Non-pigmented ciliary epithelial cell (primary cell): ENCODE measurements at places on chromosomes 1 and 21.
A peak's percentile ranks its signal among the peaks of the same experiment; 100 is the strongest.

- DNase-seq: peak; percentile 19
Observed at GRCh38 chr1:8342325-8342724, 24.4 kb downstream of the SLC45A1 start.

- DNase-seq: no peak
Observed at GRCh38 chr1:234062166-234062565, 157.7 kb downstream of the SLC35F3 start.

- no peak for DNase-seq
Observed at GRCh38 chr1:59323879-59324278, 27.0 kb downstream of the FGGY start.

GRCh38 chr1:61051719-61052394, 30.5 kb upstream of the NFIA start:
- no peak for DNase-seq

DNA sequence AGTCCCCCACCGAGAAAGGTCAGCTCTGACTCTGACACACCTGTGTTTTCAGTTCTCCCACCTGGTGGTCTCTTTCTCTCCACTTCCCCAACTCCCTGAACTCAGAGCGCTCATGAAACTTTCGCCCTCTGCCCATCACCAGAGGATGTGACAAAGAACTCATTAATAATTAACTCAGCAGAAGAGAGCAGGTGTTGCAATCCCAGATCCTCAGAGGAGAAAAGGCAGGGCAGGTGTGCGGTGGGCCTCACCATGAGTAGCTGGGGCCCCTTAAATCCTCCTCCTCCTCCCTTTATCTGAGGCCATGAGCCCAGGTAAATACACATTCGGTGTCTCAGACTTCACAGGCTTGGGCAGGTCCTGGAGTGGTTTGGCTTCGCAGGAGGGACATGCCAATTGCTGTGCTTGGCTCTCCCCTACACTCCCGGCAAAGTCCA, 1.7 kb upstream of the LAMB3 start:
- no peak for DNase-seq

DNA sequence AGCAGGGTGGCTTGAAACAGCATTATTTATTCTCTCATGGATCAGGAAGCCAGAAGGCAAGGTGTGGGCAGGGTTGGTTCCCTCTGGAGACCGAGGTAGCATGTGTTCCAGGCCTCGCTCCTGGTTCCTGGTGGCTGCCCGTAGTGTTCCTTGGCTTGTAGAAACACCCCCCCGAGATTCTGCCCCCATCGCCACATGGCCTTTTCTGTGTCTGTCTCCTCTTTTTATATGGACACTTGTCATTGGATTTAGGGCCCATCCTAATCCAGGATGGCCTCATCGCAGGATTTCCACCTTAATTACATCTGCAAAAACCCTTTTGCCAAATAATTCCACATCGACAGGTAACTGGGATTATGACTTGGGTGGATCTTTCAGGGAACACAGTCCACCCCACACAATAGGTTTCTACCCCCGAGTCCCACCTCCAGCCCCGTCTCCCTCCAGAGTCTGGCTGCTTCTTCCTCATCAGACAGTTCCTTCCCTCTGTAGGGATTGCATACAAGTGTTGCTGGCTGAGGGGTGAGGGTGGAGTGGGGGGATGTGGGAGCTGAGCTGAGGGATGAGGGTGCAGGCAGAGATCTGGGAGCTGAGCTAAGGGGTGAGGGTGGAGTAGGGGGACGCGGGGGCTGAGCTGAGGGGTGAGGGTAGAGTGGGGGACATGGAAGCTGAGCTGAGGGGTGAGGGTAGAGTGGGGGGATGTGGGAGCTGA, 12.3 kb upstream of the NPHP4 start:
- no peak for DNase-seq

- no peak for DNase-seq
Observed at GRCh38 chr1:3000214-3000613, 21.1 kb upstream of the ACTRT2 start.

- no peak for DNase-seq
Observed at GRCh38 chr21:45241357-45241756, 46.3 kb downstream of the POFUT2 start.

- DNase-seq: no peak
Observed at GRCh38 chr1:7655354-7655753, 115.7 kb upstream of the VAMP3 start.

DNA sequence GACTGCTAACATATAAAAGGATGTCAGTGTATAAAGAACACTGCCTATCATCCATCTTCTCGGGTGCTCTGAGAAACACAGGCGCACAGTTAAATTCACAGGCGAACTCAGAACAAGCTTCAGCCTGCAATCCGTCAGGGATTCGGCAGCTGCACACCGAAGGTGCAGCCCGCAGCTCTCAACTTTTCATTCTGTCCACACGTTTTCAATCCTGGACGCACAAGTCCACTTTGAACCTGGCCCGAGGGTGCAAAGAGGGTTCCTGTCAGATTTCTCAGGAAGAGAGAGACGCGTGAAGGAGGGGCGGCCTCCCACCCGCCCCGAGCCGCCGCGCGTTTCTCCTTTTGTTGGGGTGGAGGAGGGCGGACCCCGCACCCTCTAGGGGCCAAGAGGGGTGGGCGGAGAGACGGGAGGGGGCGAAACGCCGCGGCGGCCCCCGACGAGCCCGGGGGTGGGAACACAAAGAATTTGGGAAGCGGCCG, 724 bp downstream of the DOCK7 start:
- no peak for DNase-seq

- DNase-seq: no peak
Observed at GRCh38 chr1:239926184-239926583, 165.5 kb upstream of the FMN2 start.

- no peak for DNase-seq
Observed at GRCh38 chr1:23129846-23130245, 38.8 kb downstream of the LUZP1 start.

- DNase-seq: no peak
Observed at GRCh38 chr1:231806623-231807495, 180.3 kb downstream of the DISC1 start.

DNA sequence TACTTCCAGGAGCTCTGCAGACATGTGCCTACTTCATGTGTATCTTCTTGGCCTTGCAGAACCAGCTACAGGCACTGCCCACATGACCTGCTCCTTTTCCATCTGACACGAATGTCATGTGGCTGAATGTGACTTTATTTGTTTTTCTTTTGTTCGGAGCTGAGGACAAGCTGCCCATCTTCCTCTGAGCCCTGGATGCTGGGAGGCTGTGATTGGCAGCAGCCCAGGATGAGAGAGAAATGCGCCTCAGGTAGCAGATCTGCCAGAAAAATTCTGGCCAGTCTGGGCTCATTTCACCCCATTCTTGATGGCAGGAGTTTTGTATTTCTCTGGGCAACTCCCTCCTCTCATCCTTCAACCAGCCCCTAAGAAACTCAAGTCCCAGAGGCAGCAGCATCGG, 372.0 kb downstream of the RPS6KC1 start:
- DNase-seq: no peak

DNA sequence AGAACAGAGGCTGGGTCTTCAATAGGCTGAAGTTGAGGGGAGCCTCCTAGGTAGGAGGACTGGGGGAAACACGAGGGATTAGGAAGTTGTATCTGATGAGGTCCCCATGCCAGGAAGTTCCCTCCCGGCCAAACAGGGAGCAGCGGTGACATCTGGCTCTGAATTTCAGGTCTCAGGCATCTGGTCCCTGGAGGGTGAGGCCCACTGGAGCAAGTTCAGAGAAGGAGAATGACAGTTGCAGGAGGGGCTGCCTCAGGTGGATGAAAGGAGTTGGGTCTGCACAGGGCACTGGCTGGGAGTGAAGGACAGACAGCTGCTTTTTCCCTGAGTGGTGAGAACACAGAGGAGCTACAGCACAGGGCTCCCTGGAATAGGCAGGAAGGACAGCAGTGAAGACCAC, 9.1 kb downstream of the TMEM9 start:
- no peak for DNase-seq

DNA sequence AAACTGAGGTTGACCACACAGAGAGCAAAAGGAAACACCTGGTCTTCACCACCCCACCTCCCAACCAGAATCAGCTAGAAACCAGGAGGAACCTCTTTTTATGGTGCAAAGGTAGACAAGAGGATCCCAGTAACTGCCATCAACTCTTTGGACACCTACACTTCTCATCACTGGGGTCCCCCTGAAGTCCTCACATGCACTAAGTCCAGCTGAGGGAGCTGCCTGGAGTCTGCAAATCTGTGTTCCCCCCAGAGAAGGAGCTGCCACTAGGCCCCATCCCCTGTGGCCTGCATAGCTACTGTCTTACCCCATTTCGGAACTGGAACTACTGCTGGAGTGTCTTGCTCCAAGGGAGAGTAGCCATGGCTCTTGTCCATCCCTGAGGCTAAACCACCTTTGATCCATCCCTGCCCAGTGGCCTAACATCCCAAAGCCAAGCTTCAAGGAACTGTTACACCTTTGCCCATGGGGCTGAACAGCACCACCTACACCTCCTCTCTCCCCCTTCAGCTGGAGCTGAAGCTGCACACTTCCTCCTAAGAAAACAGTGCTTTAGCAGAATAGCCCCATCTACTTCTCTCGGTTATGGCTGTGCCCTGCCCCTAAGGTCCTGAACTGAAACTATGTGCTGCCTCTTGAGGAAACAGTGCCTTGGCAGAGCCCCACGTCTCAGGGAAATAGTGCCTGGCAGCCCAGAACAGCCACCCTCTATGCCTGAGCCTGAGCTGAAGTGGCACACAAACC, 85.4 kb upstream of the CD53 start:
- DNase-seq: no peak

GRCh38 chr1:36790191-36790590, 244.1 kb downstream of the GRIK3 start:
- DNase-seq: no peak

DNA sequence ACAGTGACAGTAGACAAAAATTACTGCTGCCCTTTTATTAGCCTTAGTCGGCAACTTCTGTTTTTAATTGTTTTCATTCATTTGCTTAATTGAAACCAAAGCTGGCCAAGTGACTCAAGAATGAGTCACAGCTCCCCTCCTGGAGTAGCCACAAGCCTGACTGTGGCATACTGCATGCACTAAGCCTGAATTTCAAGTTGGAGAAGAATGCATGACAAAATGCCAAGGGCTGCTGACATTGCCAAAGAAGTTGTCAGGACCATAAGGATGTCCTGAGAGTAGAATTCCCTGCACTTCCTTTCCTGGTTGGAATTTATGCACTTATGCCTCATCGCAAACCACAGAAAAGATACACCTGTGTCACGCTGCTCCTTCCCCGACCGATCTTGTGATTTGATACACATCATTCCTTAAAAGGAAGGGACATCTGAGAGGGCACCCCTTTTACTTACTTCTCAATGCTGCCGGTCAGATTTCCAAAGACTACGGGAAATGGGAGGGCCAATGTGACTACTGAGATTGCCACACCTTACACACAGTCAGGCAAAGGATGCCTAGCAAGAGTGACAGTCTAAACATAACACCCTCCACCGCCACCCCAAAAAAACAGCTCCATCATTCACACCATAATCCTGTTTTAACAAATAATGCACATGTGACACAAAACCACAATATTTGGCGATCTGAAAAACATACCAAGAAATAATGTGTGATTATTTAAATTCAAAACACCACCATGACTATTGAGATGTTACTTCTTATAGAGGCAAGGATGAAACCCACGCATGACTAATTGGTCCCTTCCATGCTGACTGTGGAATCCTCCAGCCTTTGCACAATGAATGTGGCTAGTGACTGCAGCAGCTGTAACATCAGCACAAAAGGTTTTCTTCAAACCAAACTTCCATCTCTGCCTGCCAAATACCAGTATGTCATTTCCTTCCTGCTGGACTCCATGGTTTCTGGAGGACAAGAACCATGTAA, 28.2 kb downstream of the VAV3 start:
- peak; percentile 76 for DNase-seq

DNA sequence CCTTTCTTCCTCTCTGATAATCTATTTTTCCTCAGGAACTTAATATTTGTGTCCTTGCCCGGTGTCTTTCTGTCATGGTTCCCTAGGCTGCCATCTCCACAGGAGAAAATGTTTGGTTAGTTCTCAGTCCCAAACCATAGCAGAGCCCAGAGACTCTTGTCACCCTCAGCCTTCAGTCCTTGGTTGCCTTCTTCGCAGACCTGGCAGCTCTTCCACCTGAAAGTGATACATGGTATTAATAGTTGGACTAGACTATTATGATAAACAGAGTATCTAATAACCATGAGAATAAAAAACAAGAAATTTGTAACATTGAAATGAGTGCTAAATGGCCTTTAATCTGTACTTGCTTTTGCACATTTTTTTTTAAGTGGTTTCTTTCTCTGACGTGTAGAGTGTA, 26.5 kb downstream of the PTBP2 start:
- DNase-seq: no peak

- DNase-seq: no peak
Observed at GRCh38 chr1:84159533-84160240, 15.6 kb downstream of the PRKACB start.

DNA sequence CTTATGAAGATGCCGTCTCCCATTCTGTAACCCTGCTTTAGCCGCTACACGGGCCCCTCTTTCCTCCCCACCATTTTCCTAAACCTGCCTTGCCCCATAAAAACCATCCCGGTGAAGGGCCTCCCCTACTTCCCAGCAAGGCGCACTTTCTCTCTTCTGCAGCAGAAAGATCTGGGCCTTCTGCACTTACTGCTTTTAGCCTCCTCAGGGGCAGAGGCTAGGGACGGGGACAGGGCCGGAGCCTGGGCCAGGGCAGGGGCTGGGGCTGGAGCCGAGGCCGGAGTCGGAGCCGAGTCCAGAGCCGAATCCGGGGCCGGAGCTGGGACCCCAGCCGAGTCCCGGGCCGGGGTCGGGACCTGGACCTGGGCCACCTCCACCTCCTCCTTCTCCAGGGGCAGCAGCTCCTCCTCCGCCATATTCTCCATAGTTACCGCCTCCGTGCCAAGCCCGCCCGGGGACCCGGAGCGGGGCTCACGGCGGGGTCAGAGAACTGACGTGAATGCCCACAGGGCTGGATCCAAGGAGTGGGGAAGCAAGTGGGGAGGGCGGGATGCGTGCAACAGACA, 382 bp downstream of the TRMT1L start:
- DNase-seq: no peak

GRCh38 chr21:34569381-34569979, 45.4 kb downstream of the RCAN1 start:
- no peak for DNase-seq

DNA sequence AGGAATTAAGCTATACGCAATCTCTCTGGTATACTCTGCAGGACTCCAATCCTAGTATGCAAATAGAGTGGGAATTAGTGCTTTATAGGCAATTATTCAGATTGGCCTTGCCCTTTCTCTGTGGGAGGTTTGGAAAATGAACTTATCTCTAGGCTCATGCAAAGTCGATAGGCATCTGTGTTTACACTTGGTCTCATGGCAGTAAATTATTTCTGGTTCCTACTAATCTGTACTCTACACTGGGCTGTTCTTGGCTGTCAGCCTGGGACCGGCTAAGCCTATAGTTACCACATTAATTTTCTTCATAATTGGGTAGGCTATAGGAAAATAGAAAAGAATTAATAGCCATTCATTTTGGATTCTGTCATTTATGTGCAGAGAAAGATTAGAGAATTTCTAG, 544.6 kb downstream of the AMY1C start:
- DNase-seq: no peak

- DNase-seq: no peak
Observed at GRCh38 chr1:23722652-23723051, 20.6 kb upstream of the ELOA start.
